ENCODE measurements at places on chromosomes 16 and 17.
A peak's percentile ranks its signal among the peaks of the same experiment; 100 is the strongest.

- peak; percentile 74 for DNase-seq
Observed at GRCh38 chr16:82524976-82525375, 101.8 kb upstream of the CDH13 start.

- no peak for DNase-seq
Observed at GRCh38 chr17:56023851-56024250, 129.4 kb upstream of the ANKFN1 start.

- no peak for DNase-seq
Observed at GRCh38 chr17:40921026-40921425, 16.4 kb downstream of the KRT23 start.

DNA sequence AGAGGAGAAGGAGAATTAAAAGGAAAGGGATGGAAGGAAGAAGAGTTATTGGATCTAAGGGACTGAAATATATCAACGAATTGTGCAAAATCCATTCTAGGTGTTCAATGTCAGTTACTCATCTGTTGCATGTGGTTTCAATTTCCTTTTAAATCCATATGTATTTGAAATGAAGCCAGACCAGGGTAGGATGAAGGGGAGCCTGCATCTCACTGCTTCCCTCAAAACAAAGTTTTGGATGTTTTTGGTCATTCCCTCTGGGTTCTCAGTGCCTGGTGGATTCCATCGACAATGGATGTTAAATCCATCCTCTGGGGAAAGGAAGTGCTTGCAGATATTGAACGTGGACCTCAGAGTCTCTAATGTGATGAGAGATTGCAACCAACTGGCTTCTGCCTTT, 103.5 kb upstream of the XYLT1 start:
- DNase-seq = no peak

DNA sequence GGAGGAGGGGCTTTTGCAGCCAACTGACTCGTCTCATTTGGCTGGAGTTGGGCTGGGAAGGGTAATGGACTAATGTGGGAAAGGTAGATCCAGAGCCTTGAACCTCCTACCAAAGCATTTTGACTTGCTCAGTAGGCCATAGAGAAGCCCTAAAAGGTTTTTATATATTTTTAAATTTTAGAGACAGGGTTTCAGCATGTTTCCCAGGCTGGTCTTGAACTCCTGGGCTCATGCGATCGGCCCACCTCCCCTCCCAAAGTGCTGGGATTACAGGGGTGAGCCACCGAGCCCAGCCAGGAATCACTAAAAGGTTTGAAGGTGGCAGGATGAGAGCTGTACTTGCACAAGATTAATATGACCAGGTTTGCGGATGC, 2.0 kb upstream of the PITPNC1 start:
- DNase-seq = no peak

Measured in NCI-H345 (cell line).